ENCODE measurements at places on chromosomes 11 and 22.

- peaks cover 6% of the 10 kb centered on the region for H3K27me3 ChIP-seq
- no peaks in the 10 kb centered on the region for H3K36me3 ChIP-seq
- peaks cover 2% of the 10 kb centered on the region for H3K4me1 ChIP-seq
- no peak overlapping the region for H3K27ac ChIP-seq
- H3K4me3 ChIP-seq: no peak overlapping the region
- no peak for DNase-seq
Observed at GRCh38 chr11:43997022-43997660, 50.6 kb upstream of the ACCSL start.

- H3K4me3 ChIP-seq: peak overlapping the region; percentile 37
- peaks cover 45% of the 10 kb centered on the region for H3K4me1 ChIP-seq
- H3K27me3 ChIP-seq: no peaks in the 10 kb centered on the region
- H3K27ac ChIP-seq: peak overlapping the region; percentile 40
- DNase-seq: no peak
Observed at GRCh38 chr11:14320020-14320419, 39.0 kb downstream of the RRAS2 start.

DNA sequence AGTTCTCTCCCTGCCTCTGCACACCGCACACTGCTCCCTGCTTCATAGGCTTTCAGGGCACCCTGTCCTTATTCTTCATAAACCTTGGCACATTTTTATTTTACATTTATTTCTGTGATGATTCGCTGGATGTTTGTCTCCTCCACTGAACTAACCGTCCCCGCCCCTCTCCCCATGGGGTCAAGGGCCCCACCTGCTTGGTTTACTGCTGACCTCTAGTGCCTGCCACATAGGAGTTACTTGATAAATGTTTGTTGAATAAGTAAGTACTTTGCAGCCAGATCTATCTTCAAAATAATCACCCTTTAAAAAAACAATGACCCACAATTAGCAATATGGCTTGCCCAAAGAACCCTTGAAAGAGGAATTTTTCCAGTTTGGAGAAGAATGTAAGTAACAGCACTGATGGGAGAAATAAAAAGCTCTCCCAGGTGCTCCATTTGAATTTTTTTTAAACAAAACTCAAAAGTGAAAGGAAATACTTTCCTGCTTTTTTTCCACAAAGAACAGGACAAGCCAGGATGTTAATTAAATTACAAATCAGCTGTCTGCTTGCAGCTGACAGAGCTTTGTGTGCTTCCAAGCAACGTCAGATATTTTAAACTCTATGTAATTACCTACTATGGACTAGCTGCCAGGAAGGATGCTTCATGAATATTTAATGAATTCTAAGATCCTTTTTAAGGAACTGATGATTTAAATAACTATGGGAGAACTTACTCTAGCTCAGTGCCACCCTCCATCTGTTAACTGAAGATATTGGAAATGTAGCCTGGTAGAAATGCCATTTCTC, 1083.6 kb downstream of the DLG2 start:
- no peaks in the 10 kb centered on the region for H3K27me3 ChIP-seq
- no peaks in the 10 kb centered on the region for H3K4me1 ChIP-seq
- peaks cover 10% of the 10 kb centered on the region for H3K36me3 ChIP-seq
- H3K27ac ChIP-seq: no peak overlapping the region
- no peak overlapping the region for H3K4me3 ChIP-seq

DNA sequence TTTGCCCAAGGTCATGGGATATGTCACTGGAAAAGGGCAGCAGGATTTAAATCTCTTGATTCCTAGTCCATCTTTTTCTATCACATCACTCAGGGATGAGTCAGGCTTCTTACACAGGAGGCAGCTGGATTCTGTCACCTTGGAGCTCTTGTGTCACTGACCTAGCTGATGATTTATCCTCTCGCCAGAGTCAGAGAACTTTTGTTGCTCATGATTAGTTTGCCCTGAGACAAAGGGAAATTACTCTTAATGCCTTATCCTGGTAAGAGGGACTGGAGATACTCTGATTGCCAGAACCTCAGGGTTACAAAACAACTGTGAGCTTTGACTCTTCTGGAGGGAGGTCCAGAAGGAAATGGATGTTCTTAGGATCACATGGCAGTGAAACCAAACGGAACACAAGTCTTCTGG, 10.1 kb downstream of the COA4 start:
- DNase-seq: no peak
- no peak overlapping the region for H3K4me3 ChIP-seq
- no peak overlapping the region for H3K27ac ChIP-seq
- H3K27me3 ChIP-seq: no peaks in the 10 kb centered on the region
- H3K36me3 ChIP-seq: no peaks in the 10 kb centered on the region

All from naive thymus-derived CD8-positive, alpha-beta T cell (primary cell).